Chondrocyte (in vitro differentiated cells): ENCODE measurements at places on chromosomes 4 and X. TPM values are rescaled to one million over a fixed set of nuclear protein-coding genes. Genes with fewer than 3 reads are reported as not detected.

DNA sequence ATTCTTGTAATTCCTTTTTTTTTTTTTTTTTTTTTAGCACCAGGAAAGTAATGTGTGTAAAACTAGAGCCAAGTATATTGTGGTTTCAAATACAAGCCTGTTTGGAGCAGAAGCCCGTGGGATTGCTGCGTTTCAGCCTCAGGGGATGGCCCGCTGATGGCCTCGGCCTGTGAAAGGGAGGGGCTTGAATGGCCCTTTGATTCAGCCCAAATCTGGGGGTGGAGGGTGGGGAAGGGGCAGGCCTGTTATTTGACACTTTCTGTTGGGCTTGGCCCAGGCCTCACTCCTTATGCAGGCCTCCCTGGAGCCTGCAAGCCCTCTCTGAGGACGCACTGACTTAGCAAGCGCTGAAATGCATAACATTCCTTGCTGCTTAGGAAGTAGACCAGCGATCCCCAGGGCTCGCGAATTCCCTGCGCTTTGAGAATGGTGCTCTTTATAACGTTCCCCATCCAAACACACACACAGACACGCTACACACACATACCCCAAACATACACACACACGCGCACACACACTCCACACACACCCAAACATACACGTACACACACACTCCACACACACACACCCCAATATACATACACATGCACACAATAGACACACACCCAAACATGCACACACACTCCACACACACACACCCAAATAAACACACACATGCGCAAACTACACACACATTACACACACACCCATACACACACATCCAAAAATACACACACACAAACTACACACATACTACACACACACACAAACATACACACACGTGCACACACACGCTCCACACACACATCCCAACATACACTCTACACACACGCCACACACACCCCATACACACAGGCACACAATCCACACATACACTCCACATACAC, 29.6 kb downstream of the TLR10 start:
- H3K27ac ChIP-seq, result no peak overlapping the region
- no peaks in the 10 kb centered on the region for H3K27me3 ChIP-seq
- H3K4me3 ChIP-seq, result no peak overlapping the region
- H3K36me3 ChIP-seq, result no peaks in the 10 kb centered on the region
- no peaks in the 10 kb centered on the region for H3K4me1 ChIP-seq
- no peak for DNase-seq

GRCh38 chr4:181752516-181752915, 490.7 kb upstream of the TENM3 start:
- H3K27me3 ChIP-seq, result no peaks in the 10 kb centered on the region
- H3K27ac ChIP-seq, result peak overlapping the region; percentile 78
- peaks cover 34% of the 10 kb centered on the region for H3K4me1 ChIP-seq
- no peak for DNase-seq

GRCh38 chrX:135974279-135974856, 580 bp upstream of the MMGT1 start:
- peaks cover 26% of the 10 kb centered on the region for H3K4me1 ChIP-seq
- peak overlapping the region; percentile 66 for H3K27ac ChIP-seq
- no peaks in the 10 kb centered on the region for H3K27me3 ChIP-seq
- peak overlapping the region; percentile 61 for H3K4me3 ChIP-seq
- no peaks in the 10 kb centered on the region for H3K36me3 ChIP-seq
- DNase-seq, result no peak

- DNase-seq, result no peak
- no peak overlapping the region for H3K4me3 ChIP-seq
- peaks cover 1% of the 10 kb centered on the region for H3K36me3 ChIP-seq
- H3K4me1 ChIP-seq, result no peaks in the 10 kb centered on the region
- H3K27me3 ChIP-seq, result peaks cover 25% of the 10 kb centered on the region
- no peak overlapping the region for H3K27ac ChIP-seq
Observed at GRCh38 chrX:23578079-23578478, 89.2 kb upstream of the PRDX4 start.

- no peak for DNase-seq
- no peak overlapping the region for H3K4me3 ChIP-seq
- H3K36me3 ChIP-seq, result peaks cover 9% of the 10 kb centered on the region
- no peaks in the 10 kb centered on the region for H3K27me3 ChIP-seq
Observed at GRCh38 chr4:88771883-88772450, 74.3 kb upstream of the NAP1L5 start.

- no peak overlapping the region for H3K4me3 ChIP-seq
- H3K4me1 ChIP-seq, result no peaks in the 10 kb centered on the region
- no peaks in the 10 kb centered on the region for H3K27me3 ChIP-seq
- no peak overlapping the region for H3K27ac ChIP-seq
- DNase-seq, result no peak
Observed at GRCh38 chrX:75642811-75643361, 120.0 kb upstream of the ZDHHC15 start.

- H3K27ac ChIP-seq, result no peak overlapping the region
- no peak overlapping the region for H3K4me3 ChIP-seq
- H3K36me3 ChIP-seq, result no peaks in the 10 kb centered on the region
- no peak for DNase-seq
- H3K27me3 ChIP-seq, result no peaks in the 10 kb centered on the region
- peaks cover 22% of the 10 kb centered on the region for H3K4me1 ChIP-seq
Observed at GRCh38 chr4:123876671-123877101, 480.1 kb downstream of the SPRY1 start.

GRCh38 chrX:117839544-117839943, 277.1 kb downstream of the KLHL13 start:
- H3K27me3 ChIP-seq, result no peaks in the 10 kb centered on the region
- no peak overlapping the region for H3K4me3 ChIP-seq
- no peaks in the 10 kb centered on the region for H3K4me1 ChIP-seq

GRCh38 chr4:57501720-57502119, 391.5 kb upstream of the IGFBP7 start:
- no peak for DNase-seq
- no peaks in the 10 kb centered on the region for H3K36me3 ChIP-seq
- peaks cover 12% of the 10 kb centered on the region for H3K4me1 ChIP-seq
- H3K27ac ChIP-seq, result peak overlapping the region; percentile 25

- no peak overlapping the region for H3K4me3 ChIP-seq
- H3K4me1 ChIP-seq, result no peaks in the 10 kb centered on the region
- no peak overlapping the region for H3K27ac ChIP-seq
- no peak for DNase-seq
- no peaks in the 10 kb centered on the region for H3K27me3 ChIP-seq
Observed at GRCh38 chrX:44480591-44480990, 62.1 kb downstream of the FUNDC1 start.

GRCh38 chr4:107333518-107333917, 297.4 kb upstream of the DKK2 start:
- H3K27me3 ChIP-seq, result no peaks in the 10 kb centered on the region
- no peak overlapping the region for H3K27ac ChIP-seq
- H3K36me3 ChIP-seq, result peaks cover 3% of the 10 kb centered on the region
- peaks cover 3% of the 10 kb centered on the region for H3K4me1 ChIP-seq
- H3K4me3 ChIP-seq, result no peak overlapping the region

GRCh38 chr4:87024201-87024600, 89.4 kb downstream of the AFF1 start:
- H3K27ac ChIP-seq, result no peak overlapping the region
- peaks cover 42% of the 10 kb centered on the region for H3K4me1 ChIP-seq
- no peak overlapping the region for H3K4me3 ChIP-seq
- no peaks in the 10 kb centered on the region for H3K36me3 ChIP-seq
- no peak for DNase-seq

- no peaks in the 10 kb centered on the region for H3K36me3 ChIP-seq
- H3K4me1 ChIP-seq, result no peaks in the 10 kb centered on the region
- DNase-seq, result no peak
- no peak overlapping the region for H3K27ac ChIP-seq
- no peak overlapping the region for H3K4me3 ChIP-seq
- peaks cover 8% of the 10 kb centered on the region for H3K27me3 ChIP-seq
Observed at GRCh38 chr4:72326692-72327632, 242.1 kb downstream of the ADAMTS3 start.

- H3K4me3 ChIP-seq, result no peak overlapping the region
- no peak for DNase-seq
- no peaks in the 10 kb centered on the region for H3K36me3 ChIP-seq
- H3K27ac ChIP-seq, result no peak overlapping the region
Observed at GRCh38 chr4:153545822-153546221, 79.7 kb downstream of the TMEM131L start.

- H3K36me3 ChIP-seq, result no peaks in the 10 kb centered on the region
- DNase-seq, result no peak
- no peak overlapping the region for H3K4me3 ChIP-seq
- H3K4me1 ChIP-seq, result peaks cover 18% of the 10 kb centered on the region
- no peak overlapping the region for H3K27ac ChIP-seq
Observed at GRCh38 chr4:53147197-53147596, 218.7 kb downstream of the SCFD2 start.

DNA sequence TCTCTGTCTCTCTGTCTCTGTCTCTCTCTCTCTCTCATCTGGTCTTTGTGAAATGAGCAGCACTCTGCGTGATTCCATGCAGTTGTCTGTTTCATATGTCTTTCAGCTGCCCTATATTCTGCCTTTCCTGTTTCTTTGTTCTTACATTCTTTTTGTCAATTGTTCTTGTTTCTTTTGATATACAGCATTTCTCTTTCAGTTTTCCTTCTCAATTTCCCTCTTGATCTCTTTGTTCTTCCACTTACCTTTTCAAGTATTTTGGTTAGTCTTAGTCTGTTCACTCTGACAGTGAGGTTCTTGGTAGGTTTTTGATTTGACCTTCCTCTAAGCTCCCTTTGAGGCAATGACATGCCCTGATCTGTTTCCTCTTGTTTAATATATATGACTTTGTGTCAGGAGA, 20.4 kb downstream of the ZNF157 start:
- no peaks in the 10 kb centered on the region for H3K4me1 ChIP-seq
- no peak for DNase-seq
- H3K27ac ChIP-seq, result no peak overlapping the region
- H3K4me3 ChIP-seq, result no peak overlapping the region
- H3K36me3 ChIP-seq, result no peaks in the 10 kb centered on the region

GRCh38 chr4:152633118-152633517, 46.7 kb downstream of the TMEM154 start:
- H3K27me3 ChIP-seq, result no peaks in the 10 kb centered on the region
- DNase-seq, result no peak

- no peak overlapping the region for H3K27ac ChIP-seq
- H3K36me3 ChIP-seq, result no peaks in the 10 kb centered on the region
- no peaks in the 10 kb centered on the region for H3K4me1 ChIP-seq
Observed at GRCh38 chr4:33628296-33628695, 2616.0 kb downstream of the ARAP2 start.

DNA sequence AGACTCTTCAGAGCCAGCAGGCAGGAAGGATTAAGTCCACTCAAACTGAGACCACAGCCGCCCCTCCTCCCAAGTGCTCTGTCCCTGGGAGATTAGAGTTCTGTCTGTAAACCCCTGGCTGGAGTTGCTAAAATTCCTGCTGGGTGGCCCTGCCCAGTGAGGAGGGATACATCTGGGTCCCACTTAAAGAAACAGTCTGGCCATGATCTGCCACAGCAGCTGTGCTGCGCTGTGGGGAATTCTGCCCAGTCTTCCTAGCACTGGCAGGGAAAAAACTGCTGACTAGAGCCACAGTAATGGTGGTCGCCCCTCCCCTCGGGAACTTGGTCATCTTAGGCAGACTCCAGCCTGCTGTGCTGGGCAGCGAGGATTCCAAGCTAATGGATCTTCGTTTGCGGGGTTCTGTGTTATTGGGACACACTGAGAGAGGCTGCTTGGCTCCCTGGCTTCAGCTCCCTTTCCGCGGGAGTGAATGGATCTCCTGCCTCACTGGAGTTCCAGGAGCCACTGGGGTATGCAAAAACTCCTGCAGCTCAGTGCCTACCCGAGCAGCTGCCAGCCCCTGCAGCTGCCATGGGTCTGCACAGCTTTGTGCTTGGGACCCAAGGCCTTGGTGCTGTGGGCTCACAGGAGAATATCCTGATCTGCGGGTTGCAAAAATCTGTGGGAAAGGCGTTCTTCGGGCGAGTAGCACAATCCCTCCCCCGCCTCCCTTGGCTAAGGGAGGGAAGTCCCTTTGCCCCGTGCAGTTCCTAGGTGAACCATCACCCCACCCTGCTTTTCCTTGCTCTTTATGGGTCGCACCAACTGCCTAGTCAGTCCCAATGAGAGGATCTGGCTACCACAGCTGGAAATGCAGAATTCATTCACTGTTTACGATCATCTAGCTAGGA, 15.7 kb downstream of the ZXDB start:
- H3K36me3 ChIP-seq, result no peaks in the 10 kb centered on the region
- no peak overlapping the region for H3K4me3 ChIP-seq

DNA sequence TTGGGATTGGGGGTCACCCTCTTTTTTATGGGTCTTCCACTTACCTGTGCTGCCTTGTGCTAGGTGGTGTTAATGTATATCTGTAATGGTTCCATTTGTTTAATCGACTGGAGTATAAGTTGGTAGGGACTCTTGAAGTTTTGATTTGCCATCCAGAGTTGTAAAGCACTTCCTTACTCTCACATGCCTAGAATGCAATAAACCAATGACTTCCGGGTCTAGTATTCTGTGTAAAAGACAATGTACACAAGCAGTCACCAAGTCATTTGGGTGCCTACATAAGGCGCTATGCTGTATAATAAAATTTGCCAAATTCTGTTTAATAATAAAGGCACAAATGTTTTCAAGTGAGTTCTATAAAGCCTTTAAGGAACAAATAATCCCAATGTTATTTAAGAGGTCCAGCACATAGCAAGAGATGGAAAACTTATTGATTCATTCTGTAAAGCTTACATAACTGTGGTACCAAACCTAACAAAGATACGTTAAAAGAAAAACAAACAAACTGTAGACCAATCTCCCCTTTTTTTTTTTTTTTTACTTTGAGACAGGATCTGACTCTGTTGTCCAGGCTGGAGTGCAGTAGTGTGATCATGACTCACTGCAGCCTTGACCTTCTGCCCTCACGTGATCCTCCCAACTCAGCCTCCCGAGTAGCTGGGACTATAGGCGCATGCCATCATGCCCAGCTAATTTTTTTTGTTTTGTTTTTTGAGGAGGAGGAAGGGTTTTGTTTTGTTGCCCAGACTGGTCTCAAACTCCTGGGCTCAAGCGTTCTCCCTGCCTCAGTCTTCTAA, 41.5 kb upstream of the HPRT1 start:
- H3K27me3 ChIP-seq, result no peaks in the 10 kb centered on the region
- H3K4me1 ChIP-seq, result no peaks in the 10 kb centered on the region
- no peak for DNase-seq
- H3K36me3 ChIP-seq, result peaks cover 6% of the 10 kb centered on the region
- H3K4me3 ChIP-seq, result no peak overlapping the region
- H3K27ac ChIP-seq, result no peak overlapping the region

DNA sequence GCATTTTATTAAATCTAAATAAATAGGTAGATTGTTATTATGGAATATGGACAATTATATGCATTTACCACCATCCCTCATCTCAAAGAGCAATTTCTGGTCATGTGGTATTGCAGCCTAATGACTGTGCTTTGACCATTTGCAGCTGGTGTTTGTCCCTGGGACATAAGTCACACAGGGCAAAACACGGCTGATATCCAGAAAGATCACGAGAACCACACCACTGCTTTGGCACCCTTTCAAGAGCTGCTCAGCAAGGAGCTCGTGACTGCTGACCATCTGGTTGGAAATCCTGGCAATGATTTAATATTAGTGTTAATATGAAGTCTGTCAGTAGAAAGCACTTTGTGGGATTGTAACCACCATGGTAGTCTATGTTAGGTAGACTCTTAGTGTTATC, 545.0 kb downstream of the GBA3 start:
- no peaks in the 10 kb centered on the region for H3K4me1 ChIP-seq
- H3K27me3 ChIP-seq, result peaks cover 2% of the 10 kb centered on the region
- H3K4me3 ChIP-seq, result no peak overlapping the region
- H3K27ac ChIP-seq, result no peak overlapping the region

GRCh38 chr4:153072661-153073060, 131.6 kb upstream of the TRIM2 start:
- H3K27me3 ChIP-seq, result no peaks in the 10 kb centered on the region
- H3K4me3 ChIP-seq, result no peak overlapping the region
- H3K36me3 ChIP-seq, result peaks cover 1% of the 10 kb centered on the region
- DNase-seq, result no peak
- no peaks in the 10 kb centered on the region for H3K4me1 ChIP-seq

CLCN4 gene
- 2.2 to 4.2 TPM (median 4.2 TPM) in 3 replicates for total RNA-seq

EVC2 gene
- 2.8 to 5.5 TPM (median 5.5 TPM) in 3 replicates for total RNA-seq

CLNK gene
- not detected in 3 replicates for total RNA-seq

UGT2A1 gene
- not detected in 3 replicates for total RNA-seq

PLK4 gene
- total RNA-seq, result 3.1 to 6.8 TPM (median 3.1 TPM) in 3 replicates

GALNTL6 gene
- 0.31 TPM in 1 of 3 replicates, not detected in the others for total RNA-seq
